ENCODE measurements at places on chromosomes 7 and 10. TPM values are rescaled to one million over a fixed set of nuclear protein-coding genes. Genes with fewer than 3 reads are reported as not detected.

The MYH16 gene
- total RNA-seq = not detected

The NOD1 gene
- 17.8 TPM for total RNA-seq

The KMT2C gene
- 55.6 TPM for total RNA-seq

The OR6V1 gene
- not detected for total RNA-seq

DNA sequence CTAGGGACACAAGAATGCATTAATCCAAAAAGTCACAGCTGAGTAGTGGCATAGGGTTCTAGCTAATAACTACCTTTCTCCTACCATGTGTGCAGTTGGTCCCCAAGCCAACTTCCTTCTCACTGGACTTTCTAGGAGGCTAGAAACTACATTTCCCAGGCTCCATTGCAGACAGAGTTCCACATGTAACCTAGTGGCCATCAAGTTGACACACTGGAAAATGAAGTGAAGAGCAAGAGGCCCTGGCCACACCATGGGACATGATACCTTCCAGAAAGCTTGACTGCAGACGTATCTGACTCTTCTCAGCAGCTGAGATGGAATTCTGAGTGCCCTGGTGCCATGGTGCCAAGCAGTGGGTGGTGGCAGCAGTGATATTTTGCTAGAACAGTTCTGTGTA lies 49.8 kb upstream of the TMEM273 start:
- H3K4me1 ChIP-seq = no peaks in the 10 kb centered on the region
- H3K27ac ChIP-seq = no peak overlapping the region
- no peak for DNase-seq
- H3K36me3 ChIP-seq = no peaks in the 10 kb centered on the region
- H3K4me3 ChIP-seq = no peak overlapping the region
- no peaks in the 10 kb centered on the region for H3K27me3 ChIP-seq

DNA sequence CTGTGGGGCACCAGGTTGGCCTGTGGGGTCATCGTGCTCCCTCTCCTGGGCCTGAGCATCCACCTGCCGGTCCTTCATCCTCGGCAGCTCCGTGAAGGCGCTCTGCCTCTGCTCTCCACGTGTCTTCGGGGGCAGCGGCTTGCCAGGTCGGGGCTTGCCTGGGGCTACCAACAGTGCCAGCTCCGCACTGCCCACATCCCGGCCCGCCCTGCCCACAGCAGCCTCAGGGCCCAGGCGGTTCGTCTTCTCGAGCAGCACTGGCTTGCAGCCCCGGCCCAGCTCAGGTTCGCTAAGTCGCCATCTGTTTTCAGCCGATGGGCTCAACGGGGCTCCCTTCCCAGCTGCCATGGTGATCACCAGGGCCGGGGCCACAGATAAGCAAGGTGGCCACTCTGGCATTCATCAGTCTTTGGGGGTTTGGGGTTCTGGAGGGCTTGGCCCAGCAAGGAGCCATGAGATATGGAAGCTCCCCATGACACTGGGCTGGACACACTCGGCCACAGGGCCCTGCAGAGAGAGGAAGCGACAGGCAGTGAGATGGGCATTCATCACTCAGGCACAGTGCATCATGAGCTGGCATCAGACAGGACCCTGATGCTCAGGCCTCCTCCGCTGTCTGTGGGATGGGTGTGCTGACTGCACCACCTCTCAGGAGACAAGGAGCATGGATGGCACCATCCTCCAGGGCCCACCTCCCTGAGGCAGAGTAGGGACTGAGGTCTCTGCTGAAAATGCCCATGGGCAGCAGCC lies 15.5 kb downstream of the ZNF488 start:
- no peaks in the 10 kb centered on the region for H3K36me3 ChIP-seq
- H3K4me1 ChIP-seq = no peaks in the 10 kb centered on the region

DNA sequence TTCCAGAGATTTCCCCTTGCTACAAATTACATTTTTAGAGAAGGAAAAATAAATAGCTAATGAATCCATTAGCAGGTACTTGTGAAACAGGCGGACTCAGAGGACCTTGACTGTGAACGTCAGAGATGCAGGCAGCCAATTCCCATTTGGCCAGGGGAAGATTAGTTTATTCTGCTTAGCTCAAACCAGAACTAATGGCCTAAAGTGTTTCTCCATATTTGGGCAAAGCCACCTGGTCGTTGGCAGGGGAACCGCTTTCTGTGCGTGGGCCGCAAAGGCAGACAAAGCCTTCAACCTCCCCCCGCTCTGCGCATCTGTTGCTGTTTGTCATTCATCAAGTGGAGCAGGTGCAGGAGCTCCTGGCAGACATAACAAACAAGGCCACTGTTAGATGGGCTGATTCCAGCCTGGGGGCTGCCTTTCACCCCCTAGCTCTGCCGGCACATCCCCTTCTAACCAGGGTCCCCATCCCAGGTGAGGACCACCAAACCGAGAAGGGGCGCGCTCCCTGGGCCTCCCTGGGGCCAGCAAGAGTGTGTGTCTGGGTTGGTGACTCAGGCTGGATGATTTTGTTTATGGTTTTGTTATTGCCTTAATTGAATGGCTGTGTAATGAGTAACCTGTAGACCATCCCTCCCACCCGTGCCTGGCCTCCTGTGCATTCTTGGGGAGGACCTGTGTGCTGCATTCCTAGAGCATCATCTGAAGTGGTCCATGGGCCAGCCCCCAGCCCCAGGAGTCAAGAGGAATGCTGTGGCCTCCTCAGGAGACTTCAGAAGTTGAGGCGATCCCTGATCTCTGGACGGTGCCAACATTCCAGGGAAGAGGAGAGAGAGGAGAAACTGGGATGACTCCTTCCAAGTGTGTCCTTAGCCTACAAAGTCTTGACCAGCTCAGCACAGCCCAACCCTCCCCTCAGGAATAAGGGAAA lies 14.5 kb upstream of the CPA1 start:
- peak overlapping the region; percentile 54 for H3K4me3 ChIP-seq
- DNase-seq = peak; percentile 43
- H3K27me3 ChIP-seq = no peaks in the 10 kb centered on the region
- peaks cover 58% of the 10 kb centered on the region for H3K4me1 ChIP-seq
- H3K36me3 ChIP-seq = peaks cover 5% of the 10 kb centered on the region

DNA sequence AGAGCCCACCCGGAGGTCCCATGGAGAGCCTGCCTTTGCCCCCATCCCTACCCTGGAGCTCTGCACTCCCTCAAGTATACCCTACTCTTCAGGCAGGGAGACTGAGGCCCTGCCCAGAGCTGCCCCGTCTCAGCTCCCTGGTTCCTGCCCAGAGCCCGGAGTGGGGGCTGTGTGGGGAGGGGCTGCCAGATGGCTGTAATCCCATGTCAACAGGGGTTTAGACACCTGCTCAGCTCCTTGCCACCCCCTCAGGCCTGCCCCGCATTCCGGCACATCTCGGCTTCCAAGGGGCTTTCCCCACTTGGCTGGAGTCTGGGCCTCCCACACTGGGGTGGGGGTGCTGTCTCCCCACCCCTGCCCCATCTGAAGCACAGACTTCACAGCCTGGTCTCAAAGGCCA lies 20.9 kb upstream of the LFNG start:
- no peak for DNase-seq
- H3K36me3 ChIP-seq = no peaks in the 10 kb centered on the region
- H3K4me1 ChIP-seq = no peaks in the 10 kb centered on the region
- H3K27ac ChIP-seq = no peak overlapping the region
- H3K4me3 ChIP-seq = no peak overlapping the region

GRCh38 chr7:128737867-128738385 lies 1.2 kb upstream of the CALU start:
- H3K4me3 ChIP-seq = peak overlapping the region; percentile 89
- no peaks in the 10 kb centered on the region for H3K27me3 ChIP-seq
- DNase-seq = no peak

DNA sequence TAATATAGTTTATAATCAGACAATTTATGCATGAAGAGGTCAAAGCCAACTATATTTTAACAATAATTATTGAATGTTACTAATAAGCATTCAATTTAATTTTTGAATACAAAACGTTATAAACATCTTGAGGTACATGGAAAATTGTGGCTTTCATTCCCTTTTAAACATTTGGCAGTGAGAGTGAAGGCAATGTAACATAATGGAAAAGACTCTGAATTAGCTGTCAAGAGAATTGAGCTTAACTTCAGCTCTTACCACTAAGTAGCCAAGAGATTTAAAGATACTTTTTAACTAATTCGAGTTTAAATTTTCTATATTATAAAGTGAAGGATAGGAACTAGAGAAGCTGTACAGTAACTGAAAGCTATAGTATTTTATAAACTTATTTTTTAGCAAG lies 98.6 kb downstream of the SEMA3A start:
- peaks cover 30% of the 10 kb centered on the region for H3K4me1 ChIP-seq
- H3K36me3 ChIP-seq = no peaks in the 10 kb centered on the region
- H3K27ac ChIP-seq = no peak overlapping the region
- H3K4me3 ChIP-seq = no peak overlapping the region
- DNase-seq = no peak
- no peaks in the 10 kb centered on the region for H3K27me3 ChIP-seq

DNA sequence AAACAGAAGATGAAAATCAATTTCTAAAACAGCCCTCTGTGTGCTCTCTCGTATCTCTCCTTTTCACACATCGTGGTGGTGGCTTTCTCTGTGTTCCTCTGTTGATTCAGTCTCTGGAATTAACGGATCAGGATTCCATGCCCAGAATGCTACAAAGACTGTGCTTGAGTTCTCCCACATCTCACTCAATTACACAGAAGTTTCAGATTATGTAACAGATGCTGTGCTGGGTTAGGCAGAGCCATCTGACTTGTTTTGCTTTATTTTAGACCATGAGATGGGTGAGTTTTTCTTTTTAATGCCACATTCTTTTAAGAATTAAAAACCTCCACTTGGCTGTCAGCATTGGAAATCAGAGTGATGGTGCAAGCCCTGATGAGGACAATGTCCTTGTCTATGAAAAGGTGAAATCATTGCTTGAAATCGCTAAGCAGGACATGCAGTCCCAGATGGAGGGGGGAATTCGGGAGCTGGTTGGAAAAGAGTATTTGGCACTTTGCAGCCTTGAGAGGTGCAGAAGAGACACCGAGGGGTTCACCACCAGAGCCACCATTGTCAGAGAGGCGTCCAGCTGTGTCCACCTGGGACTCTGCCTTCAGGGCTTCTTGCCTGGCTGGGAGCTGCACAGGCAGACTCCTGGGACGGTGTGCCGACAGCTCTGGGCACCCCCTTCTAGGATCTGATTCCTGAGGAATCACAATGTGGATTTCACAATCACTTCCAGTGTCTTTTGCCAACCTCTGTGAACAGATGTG lies 80.4 kb downstream of the EGFR start:
- DNase-seq = no peak
- peaks cover 16% of the 10 kb centered on the region for H3K27me3 ChIP-seq
- no peak overlapping the region for H3K4me3 ChIP-seq
- no peak overlapping the region for H3K27ac ChIP-seq
- no peaks in the 10 kb centered on the region for H3K36me3 ChIP-seq
- no peaks in the 10 kb centered on the region for H3K4me1 ChIP-seq

- DNase-seq = no peak
- H3K27me3 ChIP-seq = no peaks in the 10 kb centered on the region
- H3K36me3 ChIP-seq = no peaks in the 10 kb centered on the region
- H3K4me1 ChIP-seq = peaks cover 11% of the 10 kb centered on the region
Observed at GRCh38 chr7:1476859-1477258, 17.6 kb upstream of the MICALL2 start.

DNA sequence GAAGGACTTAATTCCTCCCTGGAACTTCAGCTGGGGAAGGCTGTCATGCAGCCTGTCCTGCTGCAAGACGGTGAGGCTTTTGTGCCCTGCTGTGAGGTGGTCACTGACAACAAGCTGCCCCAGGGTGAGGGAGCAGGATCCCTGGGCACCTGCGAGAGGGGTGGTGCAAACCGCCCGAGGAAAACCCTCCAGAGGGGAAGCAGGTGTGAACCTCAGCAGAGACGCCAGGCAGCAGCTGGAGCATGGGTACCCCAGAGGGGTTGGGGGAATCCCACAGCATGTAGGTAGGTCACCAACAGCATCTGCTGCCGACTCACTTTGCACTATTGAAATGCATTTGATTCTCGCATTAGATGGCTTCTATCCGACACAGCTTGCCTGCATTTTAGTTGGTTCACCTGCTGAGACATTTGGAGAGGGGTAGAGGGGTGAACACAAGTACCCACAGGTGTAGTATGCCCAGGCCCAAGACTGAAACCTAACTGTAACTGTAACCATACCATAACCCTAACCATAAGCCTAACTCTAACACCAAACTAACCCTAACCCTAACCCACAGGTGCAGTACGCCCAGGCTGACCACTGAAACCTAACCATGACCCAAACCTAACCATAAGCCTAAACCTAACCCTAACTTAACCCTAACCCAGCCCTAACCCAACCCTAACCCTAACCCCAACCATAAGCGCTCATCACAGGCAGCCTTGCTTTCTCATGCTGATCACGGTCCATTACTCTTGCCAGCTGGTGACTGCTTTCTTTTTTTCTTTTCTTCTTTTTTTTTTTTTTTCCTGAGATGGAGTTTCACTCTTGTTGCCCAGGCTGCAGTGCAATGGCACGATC lies 85.9 kb downstream of the ELFN1 start:
- no peaks in the 10 kb centered on the region for H3K27me3 ChIP-seq
- no peak overlapping the region for H3K27ac ChIP-seq
- no peak overlapping the region for H3K4me3 ChIP-seq
- DNase-seq = no peak

DNA sequence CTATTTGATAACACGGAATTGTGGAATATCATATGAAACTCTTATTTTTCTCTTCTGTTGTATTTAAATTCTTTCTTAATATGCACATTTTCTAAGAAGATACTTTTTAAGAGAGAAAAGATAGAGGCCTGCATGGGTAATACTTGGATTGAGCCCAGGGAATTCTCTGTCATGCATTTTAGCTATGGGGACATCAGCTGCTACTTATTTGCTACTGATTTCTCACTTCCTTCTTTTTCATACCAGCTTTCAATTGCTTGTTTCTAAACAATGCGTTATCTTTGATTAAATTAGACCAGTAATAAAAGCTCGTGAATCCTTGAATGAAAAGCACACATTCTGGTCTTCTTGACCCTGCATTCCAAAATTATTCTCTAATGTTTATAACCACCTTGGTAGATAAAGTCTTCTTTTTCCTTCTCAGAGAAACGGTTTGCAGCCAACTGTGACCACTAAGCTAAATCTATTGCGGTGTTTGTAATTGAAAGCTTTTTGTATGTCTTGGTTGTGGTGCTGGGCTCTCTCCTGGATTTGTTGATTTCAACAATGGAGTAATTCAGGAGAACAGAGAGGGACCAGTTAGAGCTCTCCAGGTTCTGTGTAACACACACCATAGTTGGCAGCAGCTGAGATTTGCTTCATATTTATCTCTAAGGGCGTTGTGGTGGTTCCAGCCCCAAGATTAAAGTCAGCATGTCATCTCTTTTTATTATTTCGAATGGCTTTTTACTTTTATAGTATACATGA lies 139.3 kb downstream of the PPP1R9A start:
- H3K27ac ChIP-seq = no peak overlapping the region
- H3K4me1 ChIP-seq = no peaks in the 10 kb centered on the region
- no peaks in the 10 kb centered on the region for H3K36me3 ChIP-seq
- no peaks in the 10 kb centered on the region for H3K27me3 ChIP-seq
- no peak for DNase-seq
- H3K4me3 ChIP-seq = no peak overlapping the region

- peaks cover 5% of the 10 kb centered on the region for H3K36me3 ChIP-seq
- H3K4me1 ChIP-seq = no peaks in the 10 kb centered on the region
- H3K4me3 ChIP-seq = no peak overlapping the region
- no peak for DNase-seq
- no peak overlapping the region for H3K27ac ChIP-seq
Observed at GRCh38 chr7:132742189-132742612, 165.9 kb upstream of the PLXNA4 start.

- peak overlapping the region; percentile 92 for H3K27ac ChIP-seq
- H3K4me3 ChIP-seq = peak overlapping the region; percentile 92
- DNase-seq = no peak
- no peaks in the 10 kb centered on the region for H3K36me3 ChIP-seq
Observed at GRCh38 chr7:93231259-93231658, 907 bp upstream of the VPS50 start.
